ENCODE measurements at places on chromosomes 2 and 18. TPM values are rescaled to one million over a fixed set of nuclear protein-coding genes. Genes with fewer than 3 reads are reported as not detected.

Gene KIAA2012
- under 0.01 TPM for total RNA-seq

Gene PJVK
- 4.3 TPM for total RNA-seq

Gene LINC00305
- total RNA-seq: not detected

Gene SERPINB2
- total RNA-seq: 3.9 TPM

Gene ALMS1
- 12.3 TPM for total RNA-seq

Gene DNAJC5G
- total RNA-seq: not detected

Gene ZC3H15
- total RNA-seq: 92.7 TPM

Gene LPIN2
- total RNA-seq: 36.7 TPM

Gene SLC9A4
- not detected for total RNA-seq

Gene RABL2A
- total RNA-seq: 6.9 TPM

Gene SMC6
- 22.8 TPM for total RNA-seq

Gene ZNF532
- total RNA-seq: 44.4 TPM

Gene RELCH
- total RNA-seq: 34.5 TPM

Gene KCNE4
- 11.0 TPM for total RNA-seq

Gene ANKRD30BL
- total RNA-seq: not detected

Gene CEP68
- total RNA-seq: 12.7 TPM

Gene BOLL
- not detected for total RNA-seq

Gene PLGLB2
- total RNA-seq: 1.7 TPM

Gene CDH19
- total RNA-seq: not detected

Gene FBXO48
- total RNA-seq: 0.26 TPM

Gene TRIM43B
- not detected for total RNA-seq

Gene ZNF385B
- total RNA-seq: not detected

Gene TP53I3
- 47.3 TPM for total RNA-seq

Gene KLHL30
- 1.2 TPM for total RNA-seq

Gene LAMA3
- total RNA-seq: 13.2 TPM

Gene IL37
- not detected for total RNA-seq

Gene SERPINB13
- total RNA-seq: not detected

Gene TBC1D8
- total RNA-seq: 3.8 TPM

Gene DNAJC27
- total RNA-seq: 7.3 TPM

Gene NEU4
- total RNA-seq: not detected

Gene TMEM247
- not detected for total RNA-seq

Gene SALL3
- total RNA-seq: not detected

Gene TAF4B
- 2.6 TPM for total RNA-seq

Gene SOWAHC
- 7.1 TPM for total RNA-seq

Gene ALPP
- total RNA-seq: not detected

Gene GDF7
- 0.33 TPM for total RNA-seq

Gene TUBA3E
- total RNA-seq: not detected

Gene CHRND
- total RNA-seq: not detected

Gene BCL2
- total RNA-seq: 3.6 TPM

Gene APOB
- under 0.01 TPM for total RNA-seq

Gene STPG4
- 0.33 TPM for total RNA-seq

Gene MALL
- total RNA-seq: 3.1 TPM

Gene REG1B
- not detected for total RNA-seq

Gene VWA3B
- 0.26 TPM for total RNA-seq

Gene EPG5
- 34.2 TPM for total RNA-seq

Gene SIX3
- total RNA-seq: not detected

Gene EFR3B
- 0.51 TPM for total RNA-seq

Gene C2orf80
- not detected for total RNA-seq

Gene TEX44
- not detected for total RNA-seq

Gene RAB27B
- 0.77 TPM for total RNA-seq

Gene G6PC2
- total RNA-seq: not detected

Gene MBD5
- total RNA-seq: 26.1 TPM

Gene XIRP2
- 0.51 TPM for total RNA-seq

All from fibroblast of lung (primary cell).